ENCODE measurements at places on chromosomes 1 and 21.

GRCh38 chr1:232344791-232345399, 285.0 kb downstream of the SIPA1L2 start:
- no peak for DNase-seq

DNA sequence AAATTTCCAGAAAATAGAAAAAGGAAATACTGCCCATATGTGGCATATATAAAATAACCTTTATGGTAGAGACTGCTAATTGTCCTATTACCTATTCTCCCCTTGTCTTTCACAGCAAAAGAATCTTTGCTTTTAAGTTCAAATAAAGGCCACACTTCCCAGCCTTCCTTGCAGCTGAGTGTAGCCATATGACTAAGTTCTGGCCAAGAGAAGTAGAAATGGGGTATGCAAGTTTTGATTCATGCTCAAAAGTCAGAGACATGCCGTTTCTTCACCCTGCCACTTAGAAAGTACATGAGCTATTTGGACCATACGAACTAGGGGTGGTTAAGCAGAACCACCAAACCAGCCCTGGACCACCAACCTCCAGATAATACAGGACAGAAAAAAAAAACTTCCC, 18.3 kb upstream of the S100A2 start:
- DNase-seq = no peak

DNA sequence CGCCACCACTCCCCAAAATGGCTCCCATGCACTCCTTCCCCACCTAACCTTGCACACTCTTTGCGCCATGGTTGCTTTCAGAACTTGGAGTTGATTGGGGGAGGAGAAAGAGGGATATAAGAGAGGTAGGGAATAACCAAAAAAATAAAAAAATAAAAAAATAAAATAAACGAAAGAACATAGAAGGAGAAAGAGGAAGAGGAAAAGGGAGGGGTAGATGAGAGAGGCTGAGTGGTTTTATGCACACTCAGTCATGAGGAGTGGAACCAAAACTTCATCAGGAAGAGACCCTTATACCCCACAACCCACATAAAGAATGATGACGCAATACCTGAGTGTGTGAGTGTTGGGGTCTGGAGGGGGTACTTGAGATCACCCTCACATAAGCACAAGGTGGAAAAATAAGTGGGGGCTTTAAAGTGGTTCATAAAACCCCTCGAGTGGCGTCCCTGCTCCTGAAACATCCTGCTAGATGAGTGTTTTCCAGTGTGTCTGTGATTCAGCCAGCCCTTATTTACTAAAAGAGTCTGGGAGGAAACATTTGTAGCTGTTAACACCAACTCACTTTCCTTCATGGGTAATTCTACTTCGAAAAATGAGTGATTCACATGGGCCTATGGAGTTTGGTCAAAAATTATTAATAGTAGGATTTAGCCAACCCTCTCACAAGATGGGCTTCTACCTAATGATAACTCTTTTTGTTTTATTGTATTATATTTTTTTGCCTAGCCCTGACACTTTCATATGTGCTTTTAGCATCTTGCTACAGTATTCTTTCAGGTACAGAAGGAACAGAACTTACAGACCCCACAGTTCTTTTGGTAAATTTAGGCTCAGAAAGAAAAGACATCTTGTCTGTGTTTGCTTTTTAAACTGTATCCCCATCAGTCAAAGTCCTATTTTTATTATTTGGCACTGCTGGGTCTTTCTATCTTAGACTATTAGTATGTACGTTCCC, 5.2 kb downstream of the SLAMF1 start:
- DNase-seq = peak; percentile 52

- DNase-seq = no peak
Measured at GRCh38 chr1:171581766-171582165, 40.3 kb upstream of the MYOCOS start.

- no peak for DNase-seq
Measured at GRCh38 chr1:104855550-104855949, 1105.9 kb downstream of the AMY1C start.

GRCh38 chr1:188584119-188584518, 1755.4 kb downstream of the PLA2G4A start:
- no peak for DNase-seq

DNA sequence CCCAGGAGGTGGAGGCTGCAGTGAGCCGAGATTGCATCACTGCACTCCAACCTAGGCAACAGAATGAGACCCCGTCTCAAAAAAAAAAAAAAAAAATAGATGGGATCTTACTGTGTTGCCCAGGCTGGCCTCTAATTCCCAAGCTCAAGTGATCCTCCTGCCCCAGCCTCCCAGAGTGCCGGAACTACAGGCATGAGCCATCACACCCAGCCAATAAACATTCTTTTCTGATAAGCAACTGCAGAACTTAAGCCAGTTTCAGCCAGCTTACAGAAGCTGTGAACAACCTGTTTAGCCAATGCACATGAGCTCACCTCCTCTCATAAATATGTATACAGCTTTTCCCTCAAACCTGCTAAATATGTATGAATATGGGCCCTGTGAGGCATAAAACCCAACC, 3.1 kb upstream of the MIIP start:
- no peak for DNase-seq

- DNase-seq = no peak
Measured at GRCh38 chr1:223326776-223327175, 37.2 kb downstream of the SUSD4 start.

- DNase-seq = no peak
Measured at GRCh38 chr1:44617703-44618029, 56.6 kb downstream of the TMEM53 start.

- no peak for DNase-seq
Measured at GRCh38 chr1:66933887-66934700, 9.3 kb downstream of the MIER1 start.

GRCh38 chr1:156754219-156754618, 2.7 kb upstream of the HDGF start:
- no peak for DNase-seq

- DNase-seq = no peak
Measured at GRCh38 chr1:111442457-111442856, 6.6 kb downstream of the WDR77 start.

DNA sequence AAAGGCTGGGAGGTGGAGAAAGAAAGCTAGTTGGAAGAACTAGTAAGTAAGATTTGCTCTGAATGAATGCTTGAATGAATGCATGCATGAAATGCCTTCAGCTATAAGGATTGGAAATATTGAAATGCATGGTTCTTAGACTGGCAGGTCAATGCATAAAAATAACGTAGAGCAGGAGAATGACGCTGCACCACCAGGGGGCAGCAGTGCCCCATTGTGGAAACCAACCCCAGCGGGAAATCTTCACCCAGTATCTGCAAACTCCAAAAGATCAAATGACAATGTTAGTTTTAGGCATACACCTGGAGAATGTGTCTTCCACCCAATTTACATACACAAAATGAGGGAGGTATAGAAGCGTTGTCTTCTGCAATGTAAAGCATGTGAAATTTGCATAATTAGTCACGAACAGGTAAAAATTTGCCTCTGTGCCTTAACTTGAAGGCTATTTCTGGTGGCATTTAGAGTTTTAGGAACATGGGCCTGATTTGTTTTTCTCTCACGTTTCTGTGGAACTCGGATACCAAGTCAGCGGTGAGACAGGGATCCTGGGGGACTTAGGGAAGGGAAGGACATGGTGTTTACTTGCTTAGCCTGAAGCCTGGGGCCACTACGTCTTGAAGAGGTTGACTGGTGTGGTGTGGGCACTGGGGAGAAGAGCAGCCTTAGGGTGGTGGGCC, 78.6 kb downstream of the HHAT start:
- peak; percentile 45 for DNase-seq

- DNase-seq = peak; percentile 62
Measured at GRCh38 chr1:20717452-20718342, at the start of gene KIF17. Gene KIF17 (minus strand): TSS chr1:20718007. CDS start chr1:20717706, 301 bp downstream.

GRCh38 chr1:6475381-6476133, 9.6 kb upstream of the TNFRSF25 start:
- peak; percentile 58 for DNase-seq

DNA sequence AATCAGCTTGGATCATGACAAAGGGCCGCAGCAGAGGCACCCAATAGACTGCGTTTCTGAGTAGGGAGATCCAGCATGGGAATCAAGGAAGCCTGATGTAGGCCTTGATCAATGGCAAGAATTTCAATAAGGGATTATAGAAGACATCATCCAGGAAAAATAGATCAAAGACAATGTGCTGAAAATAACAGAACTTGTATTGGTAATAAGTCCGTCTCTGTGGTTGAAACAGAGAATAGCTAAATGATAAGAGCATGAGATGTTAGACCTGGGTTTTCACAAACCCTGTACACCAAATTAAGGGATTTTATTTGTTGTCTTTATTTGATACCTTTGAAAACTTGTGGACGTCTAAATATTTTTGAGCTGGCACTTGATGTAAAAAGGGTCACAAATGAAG, 228.0 kb upstream of the SGIP1 start:
- DNase-seq = no peak

DNA sequence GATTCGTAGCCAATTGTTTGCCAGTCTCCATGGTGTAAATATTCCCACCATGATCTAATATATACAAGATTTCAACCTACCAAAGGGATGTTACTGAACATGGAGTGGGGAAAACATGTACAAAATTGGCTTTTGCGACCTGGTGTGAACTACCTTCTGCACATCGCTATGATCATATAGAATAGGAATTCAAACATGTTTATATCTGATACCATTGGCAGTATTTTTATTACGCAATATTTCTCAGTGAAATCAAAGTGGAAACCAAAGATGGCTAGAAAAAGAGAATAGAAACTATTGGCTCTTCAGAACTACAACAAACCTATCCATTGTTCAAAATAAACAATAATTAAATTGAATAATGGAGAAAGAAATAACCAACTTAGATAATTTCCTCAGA, 285.1 kb downstream of the TPR start:
- DNase-seq = no peak

GRCh38 chr1:25054526-25055323, 124.6 kb upstream of the RUNX3 start:
- DNase-seq = no peak

DNA sequence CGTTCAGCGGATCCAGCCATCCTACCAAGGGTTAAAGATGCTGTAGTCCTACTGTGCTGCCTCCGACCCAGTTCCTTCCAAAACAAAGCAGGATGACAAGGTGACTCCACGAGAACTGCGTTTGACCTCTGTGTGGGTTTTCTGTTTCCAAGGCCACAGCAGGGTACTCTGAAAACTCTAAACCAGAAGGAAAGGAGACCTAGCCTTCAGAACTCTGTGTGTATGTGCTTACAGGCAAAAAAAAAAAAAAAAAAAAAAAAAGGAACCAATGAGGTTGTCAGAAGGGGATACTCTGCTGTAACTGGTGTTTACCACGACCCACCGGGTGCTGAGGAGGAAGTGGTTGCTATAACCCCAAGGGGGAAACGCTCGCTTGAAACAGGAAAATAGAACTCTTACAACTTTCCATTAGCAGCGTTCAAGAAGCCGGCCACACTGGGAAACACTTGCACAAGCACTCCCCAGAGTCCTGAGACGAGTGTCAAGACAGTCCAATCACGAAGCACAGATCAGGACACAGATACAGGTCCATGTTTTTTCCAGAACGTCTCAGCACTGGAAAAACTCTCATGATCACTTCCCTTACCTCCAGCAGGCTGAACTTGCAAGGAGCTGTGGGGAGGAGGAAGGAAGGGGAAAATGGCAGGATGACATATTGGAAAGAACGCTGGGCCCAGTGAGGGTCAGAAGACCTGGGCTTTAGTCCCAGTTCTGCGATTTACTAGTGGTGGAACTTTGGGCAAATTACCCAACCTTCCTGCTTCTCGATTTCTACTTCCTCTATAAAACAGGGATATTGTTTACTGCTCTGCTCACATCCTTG, 64.0 kb downstream of the ITPKB start:
- peak; percentile 68 for DNase-seq

DNA sequence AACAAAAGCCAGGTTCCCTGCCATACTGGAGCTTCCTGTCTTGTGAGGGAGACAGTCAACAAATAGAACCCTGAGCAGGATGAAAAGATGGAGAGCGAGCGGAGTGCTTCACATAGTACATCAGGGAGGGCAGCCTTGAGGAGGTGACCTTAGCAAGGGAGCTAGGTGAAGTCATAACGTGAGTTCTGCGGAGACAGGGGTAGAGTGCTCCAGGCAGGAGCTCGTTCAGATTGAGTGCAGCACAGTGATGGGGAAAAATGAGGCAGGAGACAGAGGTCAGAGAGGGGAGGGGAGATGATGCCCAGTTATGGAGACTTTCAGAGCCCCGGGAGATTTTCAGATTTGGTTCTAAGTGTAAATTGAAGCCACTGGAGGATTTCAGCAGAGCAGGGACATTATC, 15.3 kb upstream of the CLIC6 start:
- DNase-seq = no peak

DNA sequence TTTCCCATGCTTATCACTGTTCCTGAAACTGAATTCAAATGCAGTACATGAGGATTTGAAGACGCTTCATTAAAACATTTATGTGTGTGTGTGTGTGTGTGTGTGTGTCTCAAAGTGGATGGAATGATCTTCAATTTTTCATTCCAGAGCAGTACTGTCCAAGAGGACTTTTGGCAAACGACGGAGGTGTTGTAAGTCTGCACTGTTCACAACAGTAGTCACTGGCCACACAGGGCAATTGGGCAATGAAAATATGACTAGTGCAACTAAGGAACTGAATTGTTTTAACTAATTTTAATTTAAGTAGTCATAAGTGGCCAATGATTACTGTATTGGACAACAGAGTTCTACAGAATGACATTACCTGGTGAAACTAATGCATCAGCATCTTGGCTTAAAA, 5.0 kb downstream of the TAF5L start:
- DNase-seq = no peak

DNA sequence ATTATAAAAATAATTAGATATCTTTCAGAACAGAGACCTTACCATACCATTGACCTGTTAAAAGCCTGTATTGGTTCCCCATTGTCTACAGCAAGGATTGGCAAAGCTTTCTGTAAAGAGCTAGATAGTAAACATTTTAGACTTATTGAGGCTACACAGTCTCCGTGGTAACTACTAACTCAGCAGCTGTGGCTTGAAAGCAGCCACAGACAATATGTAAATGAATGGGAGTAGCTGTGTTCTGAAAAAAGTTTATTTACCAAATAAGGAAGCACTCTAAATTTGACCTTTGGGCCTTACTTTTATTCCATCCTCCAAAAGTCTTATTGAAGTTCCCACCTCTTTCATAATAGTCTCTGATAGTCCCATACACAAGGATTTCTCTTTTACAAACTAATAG, 39.7 kb downstream of the NUP210L start:
- DNase-seq = no peak

DNA sequence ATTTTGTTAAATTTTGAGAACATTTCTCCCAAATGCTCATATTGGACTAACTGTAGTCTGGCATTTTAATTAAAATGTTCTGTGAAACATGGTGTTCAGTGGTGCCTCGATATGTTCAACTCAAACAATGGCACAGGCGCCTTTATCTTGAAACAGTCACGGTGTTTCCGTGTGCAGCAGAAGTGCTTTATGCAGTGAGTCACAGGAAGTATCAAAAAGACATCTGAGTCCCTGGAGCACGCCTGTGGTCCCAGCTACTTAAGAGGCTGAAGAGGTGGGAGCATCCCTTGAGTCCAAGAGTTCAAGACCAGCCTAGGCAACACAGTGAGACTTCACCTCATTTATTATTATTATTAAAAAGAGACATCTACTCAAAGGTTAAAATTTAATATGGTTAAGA, 52.2 kb downstream of the GREM2 start:
- DNase-seq = no peak

All from stimulated activated CD8-positive, alpha-beta memory T cell treated with anti-CD3 and anti-CD28 coated beads, Interleukin-7, amount 100 ng/mL, for 4 hours (primary cell).